Natural killer cell (primary cell): ENCODE measurements at places on chromosomes 2 and 18. TPM values are rescaled to one million over a fixed set of nuclear protein-coding genes. Genes with fewer than 3 reads are reported as not detected.

The KCNJ3 gene
- total RNA-seq: not detected

The YPEL5 gene
- 569 TPM for total RNA-seq

The CPO gene
- not detected for total RNA-seq

The RAD51AP2 gene
- total RNA-seq: not detected

The DBI gene
- total RNA-seq: 85.1 TPM

The GPR39 gene
- total RNA-seq: not detected

The CNTNAP5 gene
- not detected for total RNA-seq

The PNO1 gene
- total RNA-seq: 25.0 TPM

The KLHL30 gene
- not detected for total RNA-seq

The HAAO gene
- total RNA-seq: 0.68 TPM
